ENCODE measurements at places on chromosomes 12 and 14. TPM values are rescaled to one million over a fixed set of nuclear protein-coding genes. Genes with fewer than 3 reads are reported as not detected.

DNA sequence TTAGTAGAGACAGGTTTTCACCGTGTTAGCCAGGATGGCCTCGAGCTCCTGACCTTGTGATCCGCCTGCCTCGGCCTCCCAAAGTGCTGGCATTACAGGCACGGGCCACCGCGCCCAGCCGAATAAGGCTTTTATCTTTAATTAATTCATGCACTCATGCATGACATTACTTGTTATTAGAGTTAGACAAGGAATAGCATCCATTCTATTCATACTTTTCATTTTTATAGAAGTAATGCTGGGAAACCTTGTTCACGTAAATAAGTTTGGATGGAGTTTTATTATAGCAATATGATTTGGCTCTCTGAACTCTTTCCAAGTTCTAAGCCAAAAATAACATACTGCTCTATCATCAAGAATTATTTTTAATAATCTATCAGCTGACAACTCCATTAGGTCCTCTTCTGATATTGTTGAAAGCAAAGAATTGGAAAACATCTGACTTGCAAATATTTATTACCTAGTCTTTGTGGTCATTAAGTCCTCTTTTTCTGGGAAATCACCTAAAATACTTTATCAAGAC lies 168.8 kb upstream of the CCND2 start:
- DNase-seq = no peak

DNA sequence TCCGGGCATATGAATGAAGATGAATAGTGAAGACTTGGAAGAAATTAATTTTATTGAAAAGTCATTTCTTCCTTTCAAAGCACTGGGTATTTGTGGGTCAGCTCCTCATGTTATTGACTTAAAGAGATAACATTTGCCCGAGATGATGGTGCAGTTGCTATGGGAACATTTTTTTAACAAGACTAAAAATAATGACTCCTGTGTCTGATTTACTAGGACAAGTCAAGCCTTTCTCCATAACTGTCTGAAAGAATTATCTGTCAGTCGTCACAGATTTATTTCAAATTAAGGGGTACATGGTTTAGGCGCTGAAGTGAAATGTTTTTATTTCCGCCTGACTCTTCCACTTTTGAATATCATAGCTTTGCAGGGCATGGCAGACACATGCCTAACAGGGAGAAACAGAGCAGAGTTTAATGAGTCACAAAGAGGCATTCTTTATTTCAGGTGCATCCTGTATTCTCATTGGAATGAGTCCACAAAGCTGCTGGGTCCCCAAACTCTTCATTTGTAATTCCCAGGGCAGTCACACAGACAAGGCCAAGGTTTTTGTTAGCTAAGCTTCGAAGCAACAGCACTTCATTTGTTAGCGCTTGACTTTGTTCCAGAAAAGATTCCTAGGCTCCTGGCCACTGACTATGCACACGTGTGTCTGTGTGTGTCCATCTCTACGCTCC lies 4.3 kb upstream of the GPHB5 start:
- no peak for DNase-seq

DNA sequence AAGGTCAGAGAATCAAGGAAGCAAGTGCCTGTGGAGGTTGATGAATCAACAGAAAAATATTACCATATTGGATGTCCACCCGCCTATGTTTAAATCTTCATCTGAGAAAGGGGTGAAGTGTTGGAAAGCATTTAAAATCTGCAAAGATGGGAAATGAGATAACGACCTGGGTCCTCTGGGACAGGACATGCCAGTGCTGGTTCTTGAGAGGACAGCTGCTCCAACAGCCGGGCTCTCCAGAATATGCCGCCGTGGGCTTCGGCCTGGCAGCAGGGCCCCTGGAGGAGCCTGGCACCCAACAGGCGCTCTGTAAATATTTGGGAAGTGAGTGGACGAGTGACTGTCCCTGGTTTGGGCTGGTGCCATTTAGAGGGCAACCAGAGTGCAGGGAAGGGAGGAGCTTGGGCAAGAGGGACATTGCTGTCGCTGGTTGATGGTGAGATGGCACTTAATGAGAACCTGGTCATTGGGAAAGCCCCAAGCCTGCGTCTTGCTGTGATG lies 129.9 kb downstream of the KCNA5 start:
- DNase-seq = no peak

The CEBPE gene
- not detected for total RNA-seq

The REM2 gene
- total RNA-seq = 0.89 TPM

All from suprapubic skin (tissue), 4 donors.